ENCODE measurements at places on chromosomes 3 and 15. TPM values are rescaled to one million over a fixed set of nuclear protein-coding genes. Genes with fewer than 3 reads are reported as not detected.

GRCh38 chr3:19931180-19931692, 2.8 kb downstream of the EFHB start:
- DNase-seq: no peak

The ITPKA gene
- 2.1 TPM for total RNA-seq

DNA sequence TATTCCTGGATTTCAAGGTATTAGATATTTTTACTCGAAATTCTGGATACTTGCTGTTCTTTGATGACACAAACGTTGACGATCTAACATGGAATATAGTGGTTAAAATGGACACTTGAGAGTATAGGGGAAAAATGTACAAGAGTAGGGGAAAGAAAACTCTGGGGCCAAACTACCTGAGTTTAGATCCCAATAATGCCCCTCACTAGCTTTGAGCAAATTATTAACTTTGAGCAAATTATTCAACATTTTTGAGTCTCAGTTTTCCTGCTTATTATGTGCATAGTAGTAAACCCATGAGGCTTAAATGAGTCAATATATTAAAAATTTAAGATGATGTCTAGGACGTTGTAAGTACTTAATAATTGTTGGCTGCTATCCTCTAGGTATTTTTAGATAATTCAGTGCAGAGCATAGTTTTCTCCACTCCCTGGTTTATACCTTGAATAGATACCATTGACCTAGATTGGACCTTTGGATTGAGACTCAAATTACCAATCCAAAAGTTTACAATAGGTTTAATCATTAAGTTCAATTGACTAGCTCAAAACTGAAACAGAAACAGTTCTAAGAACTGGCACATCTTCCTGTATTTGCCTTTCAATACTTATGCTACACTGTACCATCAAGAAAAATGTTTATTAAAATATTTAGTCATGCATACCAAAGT, 4.5 kb downstream of the ADGRG7 start:
- DNase-seq: no peak

DNA sequence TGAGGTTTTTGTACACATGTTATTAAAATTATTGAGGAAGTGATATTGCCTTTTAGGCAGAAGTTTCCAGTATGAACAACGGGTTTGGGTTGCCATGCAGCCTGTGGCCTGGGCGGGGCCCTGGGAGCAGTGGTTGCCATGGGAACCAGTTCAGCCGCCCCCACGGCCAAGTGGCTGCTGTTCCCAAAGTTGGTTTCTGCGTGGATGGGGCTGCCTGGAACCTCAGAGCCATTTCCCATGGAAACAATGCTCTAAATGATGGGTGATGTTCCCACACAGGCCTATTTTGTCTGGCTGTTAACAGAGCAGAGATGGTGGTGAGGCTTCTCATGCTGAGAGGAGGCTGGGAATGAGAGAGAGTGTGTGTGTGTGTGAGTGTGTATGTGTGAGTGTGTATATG, 19.5 kb downstream of the MRAS start:
- DNase-seq: no peak

- DNase-seq: no peak
Measured at GRCh38 chr3:174331095-174331800, 527.9 kb upstream of the NAALADL2 start.

DNA sequence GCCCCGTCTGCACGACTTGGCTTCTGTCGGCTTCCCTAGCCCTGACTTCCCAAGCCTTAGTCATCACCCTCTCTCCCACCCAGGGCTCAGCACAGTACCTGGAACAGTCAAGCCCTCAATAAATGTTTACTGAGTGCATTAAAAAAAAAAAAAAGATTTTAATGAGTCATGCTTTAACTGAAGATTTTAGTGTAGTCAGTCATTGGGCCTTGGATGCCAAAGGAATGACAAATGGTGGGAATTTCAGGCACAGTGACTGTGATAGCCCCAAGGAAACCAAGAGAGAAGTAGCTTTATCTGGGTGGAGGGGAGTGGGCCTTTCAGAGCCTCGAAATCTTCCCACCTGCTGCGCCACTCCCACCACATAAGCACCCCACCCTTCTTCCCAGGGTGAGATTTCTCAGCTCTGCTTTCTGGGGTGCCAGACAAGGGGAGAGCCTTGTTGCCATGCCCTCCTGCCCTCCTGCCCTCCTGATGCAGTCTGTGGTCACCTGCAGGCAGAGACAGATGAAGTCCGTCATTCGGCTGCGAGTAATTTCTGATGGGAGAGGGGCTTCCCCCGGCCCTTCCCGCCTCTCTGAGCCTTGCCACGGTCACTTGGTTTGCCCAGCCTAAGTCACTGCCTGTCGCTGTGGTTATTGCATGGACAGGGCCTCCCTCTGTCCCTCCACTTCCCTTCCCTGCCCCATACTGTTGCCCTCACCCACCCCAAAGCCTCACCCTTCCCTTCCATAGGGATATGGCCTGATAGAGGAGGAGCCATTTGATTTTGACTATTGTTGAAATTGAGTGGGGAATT, 41.8 kb downstream of the SMAD3 start:
- peak; percentile 98 for DNase-seq

- no peak for DNase-seq
Measured at GRCh38 chr15:74594455-74594854, 21.2 kb upstream of the CLK3 start.

GRCh38 chr3:150662410-150663200, 41.1 kb downstream of the ERICH6 start:
- no peak for DNase-seq

The APOD gene
- total RNA-seq: 0.38 TPM

The FOXB1 gene
- total RNA-seq: not detected

The CDCP1 gene
- total RNA-seq: 2.1 TPM

DNA sequence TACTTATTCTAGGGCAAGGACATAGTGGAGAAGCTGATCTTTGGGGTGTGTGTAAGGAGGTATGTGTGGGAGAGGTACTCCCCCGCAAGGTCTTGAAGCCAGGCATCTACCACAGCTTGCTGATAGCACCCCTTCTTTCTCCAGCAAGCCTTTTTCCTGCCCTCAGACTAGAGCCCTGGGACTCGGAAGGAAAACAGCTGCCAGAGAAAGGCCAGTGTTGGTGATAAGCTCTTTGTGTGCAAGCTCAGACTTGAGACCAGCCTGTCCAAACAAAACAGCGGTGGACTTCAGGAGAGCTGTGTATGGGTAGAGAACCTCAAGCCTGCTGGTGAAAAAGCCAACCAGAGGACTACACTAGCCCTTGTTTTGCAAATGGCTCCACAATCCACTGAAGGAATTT, 1028.6 kb downstream of the MCTP2 start:
- DNase-seq: no peak

- DNase-seq: no peak
Measured at GRCh38 chr3:72384602-72385001, 463.6 kb downstream of the SHQ1 start.

The SHF gene
- total RNA-seq: 2.1 TPM

- DNase-seq: no peak
Measured at GRCh38 chr3:119318876-119319275, 24.7 kb downstream of the ARHGAP31 start.

DNA sequence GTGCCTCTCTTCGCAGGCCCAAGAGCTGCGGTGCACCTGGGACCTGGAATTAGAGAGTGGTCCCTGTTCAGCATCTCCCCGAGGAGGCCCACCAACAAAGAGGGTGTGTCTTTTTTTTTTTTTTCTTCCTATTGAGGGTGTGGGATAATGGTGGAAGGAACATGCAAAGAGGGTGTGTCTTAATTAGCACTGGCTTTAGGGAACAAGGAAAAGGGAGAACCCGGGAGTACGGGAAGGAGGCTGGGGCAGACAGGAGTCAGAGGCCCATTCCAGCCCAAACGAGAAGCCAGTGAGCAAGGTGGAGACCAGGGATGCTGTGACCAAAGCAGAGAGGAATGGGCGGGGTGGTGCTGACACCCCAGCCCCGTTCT, 429 bp upstream of the LOXL1 start:
- no peak for DNase-seq

DNA sequence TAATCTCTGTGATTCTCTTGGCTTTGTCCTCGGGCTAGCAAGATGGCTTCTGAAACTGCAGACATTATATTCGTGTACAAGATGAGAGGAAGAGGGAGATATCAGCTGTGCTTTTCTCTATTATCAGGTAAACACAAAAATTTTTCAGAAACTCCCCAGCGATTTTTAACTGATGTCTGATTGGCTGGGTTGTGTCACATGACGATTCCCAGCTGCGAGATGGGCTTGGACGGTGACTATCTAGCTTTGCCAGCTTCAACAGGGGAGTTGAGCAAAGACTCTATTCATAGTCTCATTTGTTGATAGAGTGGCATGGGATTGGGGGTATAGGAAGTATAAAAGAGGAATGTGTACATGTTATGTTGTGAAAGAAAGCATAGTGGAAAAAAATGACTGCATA, 248.8 kb upstream of the AZI2 start:
- no peak for DNase-seq

The OCA2 gene
- total RNA-seq: not detected

DNA sequence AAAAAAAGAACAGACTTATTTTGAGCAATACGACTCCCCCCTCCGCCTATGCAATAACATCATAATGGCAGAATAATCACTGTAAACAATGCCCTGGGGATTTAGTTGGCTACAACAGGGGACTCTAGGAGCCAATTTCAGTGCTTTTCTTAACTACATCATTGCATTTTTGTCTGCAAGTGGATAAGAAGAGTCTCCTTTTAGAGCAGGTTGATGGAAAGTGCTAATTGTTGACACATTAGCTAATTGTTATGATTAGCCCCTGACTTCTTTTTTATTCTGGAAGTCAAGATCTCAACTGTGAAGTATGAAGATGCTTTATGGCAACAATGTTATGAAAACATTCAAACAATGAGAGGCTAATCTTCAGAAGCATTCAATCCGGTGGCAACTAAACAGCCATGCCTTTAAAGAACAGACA, 121.2 kb downstream of the MECOM start:
- DNase-seq: no peak

DNA sequence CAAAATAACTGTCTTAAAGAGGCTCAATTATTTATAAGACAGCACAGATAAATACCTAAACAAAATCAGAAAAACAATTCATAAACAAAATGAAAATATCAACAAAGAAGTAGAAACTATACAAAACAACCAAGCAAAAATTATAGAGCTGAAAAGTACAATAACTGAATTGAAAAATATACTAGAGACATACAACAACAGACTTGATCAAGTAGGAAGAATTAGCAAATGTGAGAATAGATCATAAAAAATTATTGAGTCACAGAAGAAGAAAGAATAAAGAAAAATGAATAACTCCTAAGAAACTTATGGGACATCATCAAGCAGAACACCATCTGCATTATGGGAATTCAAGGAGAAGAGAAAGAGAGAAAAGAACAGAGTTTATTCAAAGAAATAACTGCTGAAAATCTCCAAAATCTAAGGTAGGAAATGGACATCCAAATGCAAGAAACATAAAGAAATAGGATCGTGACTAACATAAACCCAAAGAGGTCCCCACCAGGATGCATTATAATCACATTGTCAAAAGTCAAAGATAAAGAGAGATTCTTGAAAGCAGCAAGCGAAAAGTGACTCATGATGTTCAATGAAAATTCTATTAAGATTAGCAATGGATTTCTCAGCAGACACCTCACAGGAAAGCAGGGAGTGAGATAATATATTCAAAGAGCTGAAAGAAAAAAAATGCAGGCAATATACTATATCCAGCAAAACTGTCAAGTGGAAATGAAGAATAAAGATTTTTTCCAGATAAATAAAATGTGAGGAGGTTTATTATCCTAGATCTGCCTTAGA, 85.9 kb downstream of the DCLK3 start:
- peak; percentile 58 for DNase-seq

- no peak for DNase-seq
Measured at GRCh38 chr15:41577863-41578735, 19.1 kb downstream of the TYRO3 start.

DNA sequence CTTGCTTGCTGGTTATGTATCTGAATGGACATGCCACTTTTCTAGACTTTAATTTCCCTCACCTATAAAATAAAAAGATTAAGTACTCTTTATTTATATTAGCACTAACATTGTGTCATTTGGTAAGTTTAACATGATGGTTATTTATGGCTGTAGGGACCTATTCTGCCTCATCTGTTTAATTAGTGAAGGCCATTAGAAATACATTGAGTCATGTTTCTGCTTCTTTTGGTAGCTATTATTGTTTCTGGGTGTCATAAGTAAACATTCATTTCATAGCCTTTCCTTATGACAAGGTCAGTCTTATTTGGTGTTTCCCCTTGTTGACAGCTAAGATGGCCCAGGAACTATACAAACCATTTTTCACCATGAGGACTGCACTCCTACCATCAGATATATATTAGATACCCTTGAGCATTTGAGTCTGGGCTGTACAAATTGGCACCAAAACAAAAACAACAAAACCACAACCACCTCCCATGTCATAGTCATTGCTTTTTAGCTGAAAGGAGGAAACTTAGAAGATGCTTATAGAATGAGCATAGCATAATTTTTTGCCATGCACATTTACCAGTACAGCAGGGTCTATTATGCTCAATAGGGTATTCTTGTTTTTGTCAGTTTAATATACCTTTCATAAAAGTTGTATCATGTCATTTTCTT, 39.3 kb downstream of the SRP14 start:
- DNase-seq: no peak

DNA sequence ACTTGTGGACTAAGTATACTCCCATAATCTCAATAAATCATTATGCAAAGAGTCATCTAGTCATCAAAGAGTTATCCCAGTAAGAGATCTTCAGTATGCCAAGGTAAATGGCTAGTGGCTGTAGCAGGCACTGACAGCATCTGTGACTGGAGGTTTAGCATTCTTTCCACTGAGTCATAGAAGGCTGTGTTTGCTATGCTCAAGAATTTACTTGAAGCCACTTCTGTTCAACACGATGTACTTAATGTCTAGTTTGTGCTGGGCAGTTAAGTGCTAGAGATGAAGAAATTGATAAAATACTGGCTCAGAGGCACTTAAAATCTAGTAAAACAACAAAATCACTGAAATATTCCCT, 13.0 kb downstream of the ZBED2 start:
- DNase-seq: peak; percentile 97

DNA sequence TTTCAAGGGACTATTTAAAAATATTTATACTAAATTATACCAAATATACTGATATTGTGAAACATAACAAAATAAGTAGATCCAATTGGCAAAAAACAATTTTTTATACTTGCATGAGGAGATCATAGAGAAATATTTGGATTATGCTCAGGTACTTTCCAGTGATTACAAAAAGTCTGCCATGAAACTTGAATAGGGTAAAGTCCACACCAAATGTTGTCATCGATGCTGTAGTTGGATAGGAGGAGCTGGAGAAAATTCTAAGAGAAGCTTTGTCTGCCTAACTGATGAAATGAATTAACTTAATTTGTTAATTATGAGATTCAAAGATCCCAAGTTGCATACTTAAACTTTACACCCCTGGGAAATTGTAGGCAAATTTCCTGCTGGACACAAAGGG, 93.3 kb downstream of the SI start:
- no peak for DNase-seq

DNA sequence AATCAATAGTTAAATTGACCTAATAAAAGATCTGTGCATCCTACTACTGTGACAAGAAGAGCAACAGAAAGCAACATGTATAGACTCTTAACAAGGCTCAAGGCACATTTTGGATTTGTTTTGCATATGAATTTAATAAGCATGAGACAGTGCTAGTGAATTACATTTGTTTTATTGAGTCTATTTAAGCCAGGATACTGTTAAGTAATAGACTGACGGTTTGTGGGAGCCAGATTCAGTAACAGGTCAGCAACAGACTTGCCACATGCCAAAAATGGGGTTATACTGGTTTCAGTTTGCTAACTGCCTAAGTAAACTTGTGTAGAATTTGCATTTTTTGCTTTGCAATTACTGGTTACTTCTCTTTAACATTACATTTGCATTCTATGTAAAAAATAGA, 54.0 kb downstream of the MBNL1 start:
- no peak for DNase-seq
